ENCODE measurements at places on chromosomes 16 and 17. TPM values are rescaled to one million over a fixed set of nuclear protein-coding genes. Genes with fewer than 3 reads are reported as not detected.

ABCC3 gene
- 18.1 TPM for total RNA-seq

TSNAXIP1 gene
- total RNA-seq, result not detected

LRRC46 gene
- 0.07 TPM for total RNA-seq

CRHR1 gene
- not detected for total RNA-seq

CLEC18B gene
- 2.4 TPM for total RNA-seq
